ENCODE measurements at places on chromosomes 7 and 10. TPM values are rescaled to one million over a fixed set of nuclear protein-coding genes. Genes with fewer than 3 reads are reported as not detected.

The FKBP6 gene
- total RNA-seq, result not detected

The TMEM184A gene
- total RNA-seq, result not detected

The CASD1 gene
- total RNA-seq, result 22.9 TPM

The HYAL4 gene
- not detected for total RNA-seq
